ENCODE measurements at places on chromosomes 16 and 17.

DNA sequence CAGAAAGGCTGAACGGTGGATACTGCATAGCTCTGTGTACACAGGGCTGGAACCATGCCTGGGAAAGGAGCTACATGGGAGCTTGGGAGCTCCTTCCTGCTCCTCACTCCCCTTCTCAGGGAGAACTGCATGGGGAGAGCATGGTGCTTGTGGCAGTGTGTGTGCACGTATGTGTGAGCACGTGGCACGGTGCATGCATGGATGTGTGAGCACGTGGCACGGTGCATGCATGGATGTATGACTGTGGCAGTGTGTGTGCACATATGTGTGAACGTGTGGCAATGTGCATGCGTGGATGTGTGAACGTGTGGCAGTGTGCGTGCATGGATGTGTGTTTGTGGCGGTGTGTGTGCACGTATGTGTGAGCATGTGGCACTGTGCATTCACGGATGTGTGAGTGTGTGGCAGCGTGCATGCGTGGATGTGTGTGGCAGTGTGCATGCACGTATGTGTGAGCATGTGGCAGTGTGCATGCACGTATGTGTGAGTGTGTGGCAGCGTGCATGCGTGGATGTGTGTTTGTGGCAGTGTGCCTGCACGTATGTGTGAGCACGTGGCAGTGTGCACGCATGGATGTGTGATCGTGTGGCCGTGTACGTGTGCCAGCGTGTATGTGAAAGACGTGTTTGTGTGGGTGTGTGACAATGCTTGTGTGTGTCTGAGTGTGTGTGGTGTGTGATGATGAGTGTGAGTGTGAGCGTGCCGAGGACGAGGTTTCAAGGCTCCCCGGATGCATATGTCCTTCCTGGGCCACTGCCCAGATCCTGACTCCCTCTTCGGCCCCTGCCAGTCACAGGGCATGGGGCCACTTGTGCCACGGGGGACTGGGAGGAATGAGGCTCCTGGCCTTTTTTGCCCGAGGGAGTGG lies 52.4 kb upstream of the JPH3 start:
- ATAC-seq = no peak

- peak; percentile 33 for ATAC-seq
Measured at GRCh38 chr16:53502331-53503269, at the start of gene AKTIP. AKTIP (minus strand) TSS chr16:53503209; CDS start chr16:53500259, 2,950 bp downstream.

GRCh38 chr17:42612013-42612412 lies 2.5 kb downstream of the TUBG1 start:
- ATAC-seq = no peak

- no peak for ATAC-seq
Measured at GRCh38 chr16:68344252-68344651, 33.4 kb downstream of the PRMT7 start.

DNA sequence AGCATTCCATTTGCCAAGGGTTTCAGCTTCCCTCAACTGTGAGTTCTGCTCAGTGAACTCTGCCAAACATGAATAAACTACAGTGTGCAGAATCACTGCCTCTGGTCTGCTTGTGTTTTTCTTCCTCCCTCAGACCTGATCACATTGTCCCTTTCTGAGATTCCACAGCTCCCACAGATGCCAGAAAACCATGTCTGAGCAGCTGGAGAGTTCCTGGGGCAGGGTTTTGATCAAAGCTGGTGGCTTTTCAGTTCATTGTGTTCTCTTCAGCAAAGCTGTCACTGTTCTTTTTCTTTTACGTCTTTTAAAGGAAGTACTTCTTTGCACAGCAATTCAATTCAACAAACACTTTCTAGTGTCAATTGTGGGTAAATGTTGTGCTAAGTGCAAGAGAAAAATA lies 555.8 kb downstream of the RBFOX1 start:
- ATAC-seq = no peak

- no peak for ATAC-seq
Measured at GRCh38 chr17:7029096-7029495, 6.2 kb downstream of the BCL6B start.

DNA sequence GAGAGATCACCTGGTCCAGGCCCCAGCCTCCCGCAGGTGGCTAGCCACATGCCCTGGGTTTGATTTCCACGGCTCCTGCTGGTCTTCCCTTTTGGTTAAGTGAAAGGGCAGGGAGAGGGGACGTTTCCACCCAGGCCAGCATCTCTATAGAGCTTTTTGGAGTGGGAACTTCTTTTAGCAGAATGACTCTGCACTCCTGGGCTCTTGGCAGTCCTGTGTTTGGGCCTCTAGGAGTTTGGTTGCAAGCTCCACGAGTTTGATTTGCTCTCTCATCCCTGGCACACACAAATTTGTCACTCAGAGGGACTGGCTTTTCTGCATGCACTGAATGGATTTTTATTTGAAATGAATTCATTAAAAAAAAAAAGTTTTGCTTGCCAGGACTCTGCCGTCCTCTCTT lies 32.8 kb downstream of the MSI2 start:
- no peak for ATAC-seq

- no peak for ATAC-seq
Measured at GRCh38 chr17:33137426-33137825, 145.8 kb downstream of the SPACA3 start.

DNA sequence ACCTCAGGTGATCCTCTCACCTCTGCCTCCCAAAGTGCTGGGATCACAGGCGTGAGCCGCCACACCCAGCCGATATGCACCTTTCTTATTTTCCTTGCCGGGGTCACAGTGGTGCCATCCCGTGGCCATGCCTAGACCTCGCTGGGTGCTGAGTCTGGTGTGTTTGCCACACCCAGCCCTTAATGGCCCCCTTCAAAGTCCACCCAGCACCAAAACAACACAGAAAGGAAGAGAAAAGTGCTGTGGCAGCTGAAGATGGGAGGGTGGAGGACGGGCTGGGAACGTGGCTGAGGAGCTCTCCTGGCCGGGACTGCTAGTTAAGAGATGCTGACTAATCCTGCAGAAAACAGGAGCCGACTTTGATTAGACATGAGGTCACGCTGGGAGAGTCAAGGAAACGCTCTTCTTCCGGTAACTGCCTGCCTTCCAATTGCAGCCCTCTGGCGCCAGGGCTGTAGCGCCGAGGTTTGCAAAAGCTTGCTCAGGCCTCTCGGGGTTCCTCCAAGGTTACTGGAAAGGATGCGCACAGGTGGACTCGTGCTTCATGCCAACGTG lies 10.9 kb downstream of the SLC43A2 start:
- peak; percentile 42 for ATAC-seq

- ATAC-seq = peak; percentile 93
Measured at GRCh38 chr16:89422905-89423630, 67.3 kb downstream of the ANKRD11 start.

DNA sequence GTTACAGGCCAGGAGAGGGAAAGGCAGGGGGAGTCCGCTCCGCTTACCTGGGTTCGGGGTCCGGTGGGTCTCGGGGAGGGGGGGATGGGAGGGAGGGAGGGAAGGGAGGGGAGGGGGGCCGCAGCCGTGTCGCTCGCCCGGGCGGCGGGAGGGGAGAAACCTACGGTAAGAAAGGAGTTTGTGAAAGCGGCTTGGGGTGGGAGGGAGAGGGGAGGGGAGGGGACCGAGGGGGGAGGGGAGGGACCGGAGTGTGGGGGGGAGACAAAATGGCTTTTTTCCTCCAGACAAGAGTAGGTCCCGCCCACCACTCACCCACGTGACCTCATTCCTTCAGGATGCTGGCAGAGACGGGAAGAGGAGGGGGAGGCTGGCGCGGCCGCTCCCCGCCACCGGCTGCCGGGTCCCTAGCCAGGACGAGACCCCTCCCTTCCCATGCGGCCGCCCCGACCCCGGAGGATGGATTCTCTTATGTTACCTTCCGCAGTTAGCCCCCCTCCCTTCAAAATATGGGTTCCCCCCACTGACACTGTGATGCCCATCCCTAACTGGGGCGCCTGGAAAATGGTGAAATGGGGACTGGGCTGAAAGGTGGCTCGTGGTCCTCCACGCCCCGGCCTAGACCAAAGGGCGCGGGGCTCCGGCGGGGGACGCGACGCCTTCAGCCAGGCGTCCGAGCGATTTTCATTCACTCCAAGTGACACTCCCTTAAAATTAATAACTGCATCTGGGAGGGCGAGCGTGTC lies at the start of gene PCGF2:
PCGF2 (minus strand) TSS at position 188 of the 743 bp plus-strand sequence. CDS start 7,934 bp downstream, outside the sequence.
- no peak for ATAC-seq
